ENCODE measurements at places on chromosomes 3 and 15. TPM values are rescaled to one million over a fixed set of nuclear protein-coding genes. Genes with fewer than 3 reads are reported as not detected.

DNA sequence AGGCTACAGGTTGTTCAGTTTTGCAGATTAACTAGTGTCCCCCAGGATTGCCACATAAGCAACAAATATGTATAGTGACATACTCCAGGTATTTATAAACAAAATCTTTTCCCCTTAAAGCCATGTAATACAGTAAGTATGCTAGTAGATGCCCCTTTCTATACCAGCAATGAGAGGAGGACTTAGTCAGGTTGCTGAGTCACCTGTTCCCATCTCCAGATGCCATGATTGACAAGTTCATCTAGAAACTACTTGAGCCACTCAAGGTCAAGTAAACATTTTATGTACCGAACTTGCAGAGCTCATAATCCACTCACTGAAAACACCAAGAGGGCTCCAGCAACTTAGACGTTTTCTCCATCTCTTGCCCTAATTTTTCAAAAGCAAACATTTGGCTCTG, 18.2 kb downstream of the SLC9A9 start:
- DNase-seq, result no peak

DNA sequence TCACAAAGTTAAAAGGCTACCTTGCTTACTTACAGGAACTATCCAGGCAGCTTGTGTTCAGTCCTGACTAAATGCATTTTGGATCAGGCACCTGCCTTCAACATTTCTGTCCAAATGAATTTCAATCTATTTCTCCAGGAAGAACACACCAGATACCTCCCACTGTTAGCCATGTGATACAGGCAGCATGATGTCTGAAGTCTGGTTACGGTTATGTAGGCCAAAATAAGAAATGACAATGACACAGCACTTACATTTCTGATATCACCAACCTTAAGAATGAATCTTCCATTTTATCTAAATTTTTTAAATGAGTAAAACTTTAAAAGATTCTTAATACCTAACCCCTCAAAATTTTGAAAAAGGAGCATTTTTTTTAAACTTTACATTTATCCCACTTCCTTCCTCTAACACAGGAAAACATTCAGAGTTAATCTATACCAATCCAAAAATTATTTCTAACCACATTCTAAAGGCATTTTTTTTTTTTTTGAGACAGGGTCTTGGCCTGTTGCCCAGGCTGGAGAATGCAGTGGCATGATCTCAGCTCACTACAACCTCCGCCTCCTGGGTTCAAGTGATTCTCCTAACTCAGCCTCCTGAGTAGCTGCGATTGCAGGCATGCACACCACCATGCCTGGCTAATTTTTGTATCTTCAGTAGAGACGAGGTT, at the start of gene MAP4:
Gene MAP4 (minus strand): TSS at position 116 of the 673 bp plus-strand sequence. CDS start 17,556 bp downstream, outside the sequence.
- DNase-seq, result no peak

The GOLGA8H gene
- polyA plus RNA-seq, result 0.04 TPM

GRCh38 chr3:182063742-182064141, 352.0 kb downstream of the SOX2 start:
- DNase-seq, result no peak

DNA sequence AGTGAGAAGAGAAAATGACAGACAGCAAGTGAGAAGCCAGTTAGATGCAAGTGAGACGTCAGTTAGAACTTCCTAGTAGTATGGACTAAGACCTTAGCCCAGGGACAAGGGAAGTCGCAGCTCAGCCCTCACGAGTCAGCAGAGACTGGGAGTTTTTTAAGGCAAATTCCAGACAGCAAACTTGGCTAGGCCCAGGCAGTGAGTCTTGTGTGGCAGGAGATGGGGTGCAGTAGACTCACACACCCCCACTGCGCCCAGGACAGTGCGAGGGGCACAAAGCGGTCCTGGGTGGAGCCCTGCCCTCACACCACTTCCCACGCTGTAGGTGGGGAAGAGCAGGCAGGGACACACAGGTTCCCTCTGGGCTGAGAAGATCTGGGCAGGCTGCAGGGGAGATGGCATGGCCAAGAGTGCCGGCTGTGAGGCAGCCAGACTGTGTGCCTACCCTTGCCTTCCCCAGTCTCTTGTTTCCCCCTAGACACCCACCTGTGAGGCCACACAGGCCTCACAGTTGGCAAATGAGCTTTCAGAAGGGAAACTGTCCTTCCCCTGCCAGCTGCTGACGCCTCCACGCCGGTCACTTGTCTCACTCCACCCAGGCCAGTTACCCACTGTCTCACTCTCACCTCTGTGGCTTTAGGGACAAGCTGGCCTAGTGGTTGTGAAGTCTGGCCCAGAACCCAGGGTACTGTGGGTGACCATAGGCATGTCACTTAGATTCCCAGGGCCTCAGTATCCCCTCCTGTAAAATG, 13.7 kb upstream of the PRKCD start:
- DNase-seq, result no peak

DNA sequence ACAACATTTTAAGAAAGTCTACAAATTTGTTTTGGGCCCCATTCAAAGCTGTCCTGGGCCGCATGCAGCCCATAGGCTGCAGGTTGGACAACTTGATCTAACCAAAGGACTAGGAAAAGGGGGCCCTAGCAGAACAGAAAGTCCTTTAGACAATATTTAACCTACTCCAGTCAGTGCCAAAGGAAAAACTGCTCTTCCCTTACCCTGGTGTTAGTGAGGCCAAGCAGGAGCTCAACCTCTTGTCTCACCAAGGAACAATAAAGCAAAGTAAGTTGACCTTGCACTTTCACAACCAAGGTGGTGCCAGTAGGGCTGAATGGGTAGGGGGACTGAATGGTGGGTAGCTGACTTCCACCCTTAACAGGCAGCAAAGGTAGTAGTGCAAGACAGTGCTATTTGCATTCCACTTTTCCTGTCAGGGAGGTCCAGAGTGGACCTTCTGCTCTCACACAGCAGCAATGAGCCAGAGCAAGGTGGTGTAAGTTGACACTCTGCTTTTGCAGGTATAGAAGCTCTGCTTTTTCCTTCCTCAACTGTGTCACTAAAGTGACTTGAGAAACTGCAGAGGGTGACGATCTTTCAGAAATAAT, 124.9 kb downstream of the WDR72 start:
- no peak for DNase-seq

DNA sequence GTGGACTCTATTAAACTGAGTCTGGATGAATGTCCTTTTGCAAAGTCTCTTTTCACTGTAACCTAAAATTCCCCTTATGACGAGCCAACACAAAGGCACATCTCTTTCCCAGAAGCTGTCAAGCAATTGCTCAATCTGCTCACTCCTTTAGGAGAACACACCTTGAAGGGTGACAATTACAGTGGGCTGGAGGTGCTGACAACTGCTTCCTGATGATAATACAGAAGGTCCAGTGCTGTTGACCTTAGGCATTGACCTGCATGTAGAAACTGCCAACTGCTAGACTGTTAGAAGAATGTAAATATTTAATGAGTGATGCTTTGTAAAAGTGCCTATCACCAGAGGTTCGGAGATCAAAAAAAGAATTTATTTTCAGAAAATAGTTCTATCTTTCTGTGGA, 757.7 kb downstream of the GRM7 start:
- DNase-seq, result no peak

DNA sequence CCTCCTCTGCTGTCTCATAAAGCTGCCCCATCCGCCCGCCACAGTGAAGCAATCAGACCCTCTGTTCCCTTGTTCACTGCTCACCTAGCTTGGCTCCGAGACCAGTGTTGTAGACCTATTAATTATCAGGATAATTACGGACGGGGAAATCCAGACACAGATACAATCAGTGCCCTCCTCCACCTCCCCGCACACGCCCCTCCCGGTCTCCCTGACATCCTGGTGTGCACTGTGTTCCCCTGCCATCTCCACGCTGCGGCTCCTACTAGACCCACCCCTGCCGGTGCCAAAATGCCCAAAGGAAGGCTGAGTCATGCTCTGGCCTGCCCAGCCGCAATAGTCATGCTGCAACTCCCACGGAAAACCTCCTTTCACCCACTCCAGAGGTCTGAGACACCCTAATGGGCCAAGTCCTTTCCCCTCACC, 277.3 kb upstream of the TLE3 start:
- DNase-seq, result no peak

The GPR87 gene
- not detected for polyA plus RNA-seq

GRCh38 chr3:135514060-135514448, 451.5 kb upstream of the PPP2R3A start:
- no peak for DNase-seq

The EPHB1 gene
- polyA plus RNA-seq, result 0.11 TPM

DNA sequence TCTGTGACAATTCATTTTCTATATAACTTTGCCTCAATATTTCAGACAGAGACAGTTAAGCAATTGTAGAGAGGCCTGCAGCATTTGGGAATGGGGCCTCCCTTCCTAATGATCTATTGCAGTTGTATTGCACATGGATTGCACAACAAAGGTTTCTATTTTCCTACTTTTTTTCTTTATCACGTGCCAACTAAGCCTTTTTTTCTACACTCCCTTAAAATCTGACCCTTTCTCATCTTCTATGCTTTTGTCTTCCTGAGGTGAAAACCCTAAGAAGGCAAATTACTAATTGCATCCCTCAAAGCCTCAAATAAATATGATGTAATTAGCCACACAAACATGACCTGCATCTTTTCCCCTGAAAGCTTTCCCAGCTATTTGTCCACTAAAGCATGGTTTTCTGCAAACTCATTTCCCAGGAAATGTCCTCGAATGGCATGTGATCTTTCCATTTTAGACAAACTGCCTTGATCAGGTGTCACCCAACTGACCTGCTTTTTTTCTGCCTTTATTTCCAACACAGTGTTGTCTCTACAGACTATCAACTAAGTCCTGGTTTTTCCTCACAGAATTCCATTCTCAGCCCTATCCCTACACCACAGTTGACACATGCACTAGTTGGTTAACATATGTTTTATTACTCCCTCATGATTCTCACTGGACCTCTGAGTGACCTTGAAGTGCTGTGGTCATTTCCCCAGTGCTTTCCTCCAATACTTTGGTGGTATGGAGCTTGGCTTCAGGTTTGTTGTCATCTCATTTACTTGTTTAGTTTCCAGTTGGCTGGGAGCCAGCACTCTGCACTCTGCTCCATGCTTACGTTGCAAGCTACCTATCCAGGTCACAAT, 31.9 kb upstream of the TSC22D2 start:
- DNase-seq, result no peak

DNA sequence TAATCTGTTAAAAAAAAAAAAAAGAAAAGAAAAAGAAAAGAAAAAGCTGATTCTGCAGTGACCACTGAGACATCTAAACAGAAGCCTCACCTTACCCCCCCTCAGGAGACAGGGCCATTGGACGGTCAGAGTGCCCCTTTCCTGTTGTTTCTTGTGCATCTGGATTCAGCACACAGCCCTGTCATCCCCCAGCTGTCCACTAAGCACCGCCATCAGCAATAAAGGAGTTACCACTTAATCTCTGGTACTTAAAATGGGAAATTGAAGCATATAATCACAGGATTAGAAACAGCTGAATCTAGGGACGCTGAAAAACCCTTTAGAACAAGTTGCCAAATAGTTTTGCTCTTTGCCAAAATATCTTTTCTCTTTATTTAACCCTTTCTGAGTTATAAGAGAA, 62.5 kb downstream of the TRIM69 start:
- DNase-seq, result no peak

DNA sequence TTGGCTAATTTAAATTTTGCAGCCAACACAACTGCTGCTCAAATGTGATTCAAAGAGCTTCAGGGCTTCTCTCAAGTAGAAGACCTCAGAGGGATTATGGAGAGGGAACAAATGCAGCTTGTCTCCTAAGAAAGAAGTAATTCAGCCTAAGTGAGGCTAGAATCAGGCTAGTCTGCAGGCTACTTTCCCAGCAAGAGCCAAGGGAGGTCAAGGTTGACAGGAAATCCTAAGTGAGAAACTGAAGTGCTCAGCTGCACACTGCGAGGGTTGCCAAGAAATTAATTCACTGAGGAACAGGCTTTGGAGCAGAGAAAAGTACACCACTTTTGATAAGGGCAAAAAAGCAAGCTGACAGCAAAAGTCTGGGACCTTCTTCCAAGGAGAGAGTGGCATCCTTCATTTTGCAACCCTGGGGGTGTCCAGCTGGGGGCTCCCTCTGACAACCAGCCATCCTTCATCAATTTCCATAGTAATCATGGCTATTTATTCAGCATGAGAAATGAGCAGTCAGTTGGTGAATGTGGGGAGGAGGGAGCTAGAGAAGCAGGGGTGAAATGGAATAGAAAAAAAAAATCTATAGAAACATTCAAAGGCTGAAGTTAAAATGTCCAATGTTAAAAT, 646.4 kb upstream of the ADAMTS9 start:
- no peak for DNase-seq

GRCh38 chr3:4730719-4731118, 237.6 kb downstream of the ITPR1 start:
- DNase-seq, result no peak

The MCTP2 gene
- polyA plus RNA-seq, result 17.8 TPM

The TRNT1 gene
- polyA plus RNA-seq, result 15.7 TPM

The TM2D3 gene
- 49.0 TPM for polyA plus RNA-seq

The REC114 gene
- polyA plus RNA-seq, result not detected

The TBC1D5 gene
- 44.6 TPM for polyA plus RNA-seq

DNA sequence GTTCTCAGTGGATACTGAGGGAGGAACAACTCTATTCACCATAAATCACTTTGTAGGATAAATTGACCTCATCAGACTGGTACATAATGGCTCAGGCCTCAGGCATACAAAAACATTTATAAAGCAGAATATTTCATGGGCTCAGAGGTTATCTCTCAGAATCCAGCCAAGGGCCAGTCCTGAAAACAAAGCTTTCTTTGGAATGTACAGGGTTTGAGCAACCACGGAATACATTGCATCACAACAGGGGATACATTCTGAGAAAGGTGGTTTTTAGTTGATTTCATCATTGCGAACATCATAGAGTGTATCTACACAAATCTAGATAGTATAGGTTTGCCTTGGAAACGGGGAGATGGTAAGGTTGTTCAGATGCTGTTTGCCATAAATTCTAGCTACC, 33.4 kb upstream of the CTDSPL2 start:
- DNase-seq, result no peak

DNA sequence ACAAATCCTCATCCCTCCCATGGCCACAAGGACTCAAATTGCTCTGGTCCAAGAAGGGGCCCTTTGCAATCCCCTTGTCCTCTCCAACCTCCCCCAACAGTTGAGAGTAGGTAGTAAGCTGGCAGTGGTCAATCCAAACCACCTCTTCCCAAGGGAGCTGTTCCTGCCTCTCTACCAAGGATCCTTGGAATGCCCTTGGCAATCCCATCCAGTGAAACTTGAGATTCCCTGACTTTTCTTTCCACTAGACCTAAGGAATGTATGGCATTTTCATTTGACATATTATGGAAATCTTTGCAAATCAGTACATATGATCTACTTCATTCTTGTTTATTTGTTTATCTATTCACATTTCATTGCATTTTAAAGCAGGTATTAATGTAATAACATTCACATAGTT, 4.8 kb upstream of the RBP2 start:
- DNase-seq, result no peak

The TIMP4 gene
- 3.6 TPM for polyA plus RNA-seq

The MDFIC2 gene
- not detected for polyA plus RNA-seq

All from AG04450 (cell line).